ENCODE measurements at places on chromosomes 12 and 14.

DNA sequence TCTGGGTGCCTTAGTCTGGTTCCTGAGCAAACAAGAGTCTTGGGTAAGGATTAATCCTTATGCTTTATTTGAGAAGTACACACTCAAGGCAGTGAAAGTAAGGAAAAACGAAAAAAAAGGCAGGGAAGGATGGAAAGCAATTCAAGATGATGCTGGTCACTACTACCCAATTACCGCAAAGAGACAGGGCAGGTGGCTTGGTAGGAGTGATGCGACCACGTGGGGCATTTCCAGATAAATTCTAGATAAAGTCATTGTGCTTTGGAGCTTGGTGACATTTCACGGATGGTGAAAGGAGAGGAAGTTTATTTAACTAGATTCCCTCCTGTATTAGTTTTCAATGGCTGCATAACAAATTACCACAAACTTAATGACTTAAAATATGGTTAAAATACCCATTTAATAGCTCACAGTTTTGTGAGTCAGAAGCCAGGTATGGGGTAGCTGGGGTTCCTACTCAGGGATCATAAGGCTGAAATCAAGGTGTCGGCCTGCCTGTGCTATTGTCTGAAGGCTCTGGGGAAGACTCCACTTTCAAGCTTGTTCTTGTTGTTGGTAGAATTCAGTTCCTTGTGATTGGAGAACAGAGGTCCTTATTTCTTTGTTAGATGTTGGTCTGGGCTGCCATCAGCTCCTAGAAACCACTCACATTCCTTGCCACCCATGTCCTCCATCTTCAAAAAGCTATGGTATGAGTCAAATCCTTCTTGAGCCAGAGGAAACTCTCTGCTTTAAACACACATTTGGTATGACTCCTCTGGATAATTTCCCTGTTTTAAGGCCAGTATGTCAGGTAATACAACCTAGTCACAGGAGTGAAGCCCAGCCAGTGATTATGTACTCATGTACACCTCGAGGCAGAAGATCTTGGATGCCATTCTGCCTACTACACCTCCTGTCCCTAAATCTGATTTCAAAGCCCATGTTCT, 5.6 kb upstream of the HMGA2 start:
- no peak for DNase-seq

- DNase-seq = no peak
These were observed 71.4 kb downstream of the GNS start for GRCh38 chr12:64687816-64688215.

DNA sequence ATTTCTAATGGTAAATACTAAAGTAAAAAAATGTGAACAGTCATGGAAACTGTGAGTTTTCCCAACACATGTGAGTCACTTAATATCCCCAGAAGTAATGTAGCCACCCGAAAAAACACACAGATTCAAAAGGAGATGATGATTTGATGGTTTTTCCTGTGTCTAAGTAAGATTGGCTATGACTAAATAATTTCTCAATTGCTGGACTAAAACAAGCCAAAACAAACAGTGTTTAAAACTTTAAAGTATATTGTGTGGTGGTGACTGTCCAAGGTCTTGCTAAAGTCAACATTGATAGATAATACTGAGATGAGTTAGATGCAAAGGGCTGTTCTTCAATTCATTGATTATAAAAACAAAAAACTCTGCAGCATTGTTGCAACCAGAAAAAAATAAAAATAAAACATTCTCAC, 89.6 kb upstream of the SOX5 start:
- DNase-seq = no peak

GRCh38 chr14:23045419-23046357, 3.7 kb downstream of the PSMB11 start:
- no peak for DNase-seq

- no peak for DNase-seq
These were observed 8.4 kb downstream of the CPM start for GRCh38 chr12:68924546-68924945.

GRCh38 chr14:63343878-63344277, 25.1 kb upstream of the GPHB5 start:
- no peak for DNase-seq

DNA sequence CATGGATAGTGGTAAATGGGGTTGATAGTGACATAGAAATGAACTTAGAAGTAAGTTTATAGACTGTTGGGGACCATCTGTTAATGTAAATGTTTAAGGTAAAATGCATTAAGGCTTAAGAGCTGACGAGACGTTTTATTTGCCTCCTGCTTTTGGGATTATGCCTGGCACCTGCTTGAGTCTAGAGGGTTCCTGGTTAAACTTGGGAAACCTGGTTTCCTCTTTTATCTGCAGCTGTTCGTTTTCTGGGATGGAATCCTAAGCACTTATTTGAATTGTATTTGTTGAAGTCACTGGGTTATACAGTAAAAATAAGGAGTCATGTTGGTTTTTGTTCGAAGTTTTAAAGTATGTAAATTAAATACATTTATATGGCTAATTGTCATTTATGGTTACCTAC, 914.7 kb downstream of the NRXN3 start:
- no peak for DNase-seq

DNA sequence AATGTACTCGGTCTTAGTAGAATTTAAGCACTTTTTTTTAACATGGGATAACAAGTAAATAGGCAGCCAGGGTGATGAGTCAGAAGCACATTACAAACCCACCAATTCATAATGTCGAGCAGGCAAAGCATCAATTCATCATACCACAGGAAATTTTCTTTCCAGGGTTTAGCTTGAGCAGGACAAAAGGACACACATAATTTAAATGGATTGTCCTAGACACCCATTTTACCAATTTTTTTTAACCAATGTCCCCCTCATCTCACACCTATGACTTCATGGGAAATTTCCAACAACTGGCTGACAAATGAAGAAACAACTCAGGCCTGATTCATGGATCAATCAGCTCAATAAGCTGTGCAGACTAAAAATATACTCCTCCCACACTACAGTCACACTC, 58.8 kb upstream of the FOXG1 start:
- no peak for DNase-seq
